Spleen (tissue), 13 donors: ENCODE measurements at places on chromosomes 2 and 18. TPM values are rescaled to one million over a fixed set of nuclear protein-coding genes. Genes with fewer than 3 reads are reported as not detected.

AGBL5 gene
- 8.0 TPM for polyA plus RNA-seq

SP140 gene
- 51.7 TPM for polyA plus RNA-seq

CHRND gene
- polyA plus RNA-seq: not detected

ANKRD23 gene
- polyA plus RNA-seq: 4.9 TPM

TUBA4B gene
- not detected for polyA plus RNA-seq

DNA sequence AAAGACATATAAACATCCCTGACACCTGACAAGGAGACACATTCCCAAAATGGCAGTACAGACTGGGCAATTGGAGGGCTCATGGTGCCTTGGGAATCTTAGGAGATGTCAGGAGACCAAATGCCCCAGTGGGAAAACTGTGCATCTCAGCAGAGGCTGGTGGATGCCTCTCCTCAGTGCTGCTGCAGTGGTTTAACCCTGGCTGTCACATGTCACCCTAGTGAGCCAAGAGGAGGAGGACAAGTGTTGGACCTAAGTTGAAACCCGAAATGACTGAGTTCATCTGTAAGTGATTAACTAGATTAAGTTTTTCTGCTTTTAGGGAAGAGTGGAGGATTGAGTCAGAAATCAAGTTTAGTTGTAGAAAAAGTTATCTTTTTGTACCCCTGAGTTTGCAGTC is 5.2 kb upstream of the NAGK start:
- peak; percentile 56 for DNase-seq

DNA sequence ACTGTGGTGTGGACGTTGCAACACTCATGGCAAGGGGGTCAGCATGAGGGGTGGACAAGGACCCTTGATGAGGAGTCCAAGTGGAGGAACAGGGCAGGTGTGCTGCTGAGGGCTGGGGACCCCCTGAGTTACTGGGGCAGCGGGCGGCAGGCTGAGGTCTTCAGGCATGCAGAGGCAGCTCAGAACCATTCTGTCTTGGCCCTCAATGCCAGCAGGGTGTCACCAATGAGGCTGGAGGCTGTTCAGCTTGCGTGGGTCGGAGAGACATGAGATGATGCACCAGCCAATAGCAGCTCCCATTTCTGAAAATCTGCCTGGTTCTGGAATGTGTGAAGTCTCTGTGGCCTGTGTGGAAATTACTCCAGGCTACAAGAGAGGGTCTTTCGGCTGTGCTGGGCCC is 105.4 kb downstream of the INHBB start:
- DNase-seq: peak; percentile 41

DNA sequence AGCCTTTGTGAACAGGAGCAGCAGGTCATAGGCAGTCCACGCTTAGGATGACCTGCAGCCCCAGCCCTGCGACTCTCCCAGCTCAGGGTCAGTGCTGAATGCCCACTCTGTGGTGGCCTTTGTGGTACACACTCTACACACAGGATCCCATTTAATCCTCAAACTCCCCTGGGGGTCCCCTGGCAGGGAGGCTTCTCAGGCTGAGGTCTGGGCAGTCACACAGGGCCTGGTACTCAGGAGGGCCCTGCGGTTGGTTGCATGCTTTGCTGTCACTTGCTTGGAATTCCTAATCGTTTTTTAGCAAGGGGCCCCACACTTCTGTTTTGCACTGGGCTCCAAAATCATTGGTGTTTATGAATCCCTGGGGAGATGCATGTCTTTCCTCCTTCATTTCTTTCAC is 113.0 kb downstream of the EML6 start:
- DNase-seq: no peak

- no peak for DNase-seq
These were observed 24.6 kb downstream of the SOWAHC start for GRCh38 chr2:109638795-109639194.

- DNase-seq: no peak
These were observed 11.5 kb upstream of the KYNU start for GRCh38 chr2:142865924-142866323.

GRCh38 chr2:200000444-200001163 is 45.2 kb downstream of the MAIP1 start:
- no peak for DNase-seq

DNA sequence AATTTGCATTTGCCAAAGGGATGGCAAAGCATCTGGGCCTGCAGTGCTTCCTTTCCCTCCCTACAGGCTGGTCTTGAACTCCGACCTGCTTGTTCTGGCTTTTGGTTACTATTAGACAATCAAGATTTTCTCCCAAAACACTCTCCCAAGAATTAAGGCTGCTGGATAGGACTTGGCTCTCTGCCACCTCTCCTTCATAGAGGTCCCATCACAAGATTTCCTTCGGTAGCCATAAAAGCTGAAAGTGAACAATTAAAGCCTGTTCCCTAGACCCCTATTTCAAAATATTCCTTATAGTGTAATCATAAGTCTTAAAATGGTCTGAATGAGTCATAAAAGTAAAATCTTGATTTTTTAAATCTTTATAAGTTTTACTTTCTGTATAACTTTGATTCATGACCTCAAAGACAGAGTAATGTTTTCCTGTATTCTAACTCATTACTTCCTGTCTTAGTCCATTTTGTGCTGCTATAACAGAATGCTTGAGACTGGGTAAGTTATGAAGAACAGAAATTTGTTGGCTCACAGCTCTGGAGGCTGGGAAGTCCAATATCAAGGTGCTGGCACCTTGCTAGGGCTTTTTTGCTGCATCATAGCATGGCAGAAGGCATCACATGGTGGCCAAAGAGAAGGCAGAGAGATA is 37.8 kb upstream of the TNP1 start:
- no peak for DNase-seq

DNA sequence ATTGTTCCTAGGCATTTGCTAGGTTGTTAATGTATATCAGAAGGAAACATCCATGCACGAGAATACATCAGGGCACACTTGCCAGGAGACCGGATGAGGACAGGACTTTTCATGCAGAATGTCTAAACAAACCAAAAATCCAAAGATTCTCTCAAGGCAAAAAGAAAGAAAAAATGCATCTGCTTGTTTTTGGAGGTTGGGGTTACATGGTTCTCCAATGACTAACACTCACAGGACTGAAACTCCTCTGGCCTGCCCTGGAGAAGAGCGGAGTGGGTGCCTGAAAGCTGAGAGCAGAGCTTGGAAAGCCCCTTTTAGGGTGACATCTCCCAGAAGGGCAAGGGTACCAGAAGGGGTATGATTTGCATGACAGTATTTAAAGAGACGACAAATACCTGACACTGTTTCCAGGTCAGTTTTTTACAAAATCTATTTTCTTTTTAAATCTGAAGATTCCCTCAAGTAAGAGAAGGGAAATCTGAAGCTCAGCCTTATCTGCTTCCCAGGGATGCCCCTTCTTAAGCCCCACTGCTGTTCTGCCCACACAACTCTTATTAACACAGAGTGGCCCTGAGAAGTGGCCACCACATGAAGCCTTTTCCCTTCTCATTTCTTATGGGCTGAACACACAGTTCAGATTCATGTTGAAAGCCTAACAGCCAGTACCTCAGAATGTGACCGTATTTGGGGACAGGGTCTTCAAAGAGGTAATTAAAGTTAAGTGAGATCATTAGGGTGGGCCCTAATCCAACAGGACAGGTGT is 216.4 kb downstream of the STK39 start:
- no peak for DNase-seq

GRCh38 chr2:12432985-12433625 is 283.6 kb upstream of the TRIB2 start:
- DNase-seq: no peak

DNA sequence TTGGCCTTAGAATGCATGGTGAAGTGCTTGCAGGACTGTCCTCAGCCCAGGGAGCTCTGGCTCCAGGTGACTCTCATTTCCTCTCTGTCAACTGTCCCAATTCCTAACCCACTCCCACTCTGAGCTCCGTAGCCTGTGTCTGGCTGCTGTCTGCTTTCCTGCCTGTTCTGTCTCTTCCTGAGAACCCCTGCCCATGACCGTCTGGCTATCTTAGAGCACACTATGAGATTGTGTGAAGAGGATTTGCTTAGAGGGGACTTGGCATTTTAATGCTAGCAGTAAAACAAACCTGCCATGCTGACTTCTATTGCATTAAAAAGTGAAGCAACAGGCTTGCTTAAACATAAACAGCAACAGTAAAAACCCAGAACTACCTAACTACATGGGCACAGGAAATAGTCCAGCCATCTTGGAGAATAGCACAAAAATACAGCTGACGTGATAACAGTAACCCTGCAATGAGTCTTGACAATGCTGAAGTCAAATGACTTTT is 234.7 kb downstream of the PRKCE start:
- DNase-seq: no peak

GRCh38 chr2:163210430-163210918 is 371.9 kb upstream of the KCNH7 start:
- no peak for DNase-seq

DNA sequence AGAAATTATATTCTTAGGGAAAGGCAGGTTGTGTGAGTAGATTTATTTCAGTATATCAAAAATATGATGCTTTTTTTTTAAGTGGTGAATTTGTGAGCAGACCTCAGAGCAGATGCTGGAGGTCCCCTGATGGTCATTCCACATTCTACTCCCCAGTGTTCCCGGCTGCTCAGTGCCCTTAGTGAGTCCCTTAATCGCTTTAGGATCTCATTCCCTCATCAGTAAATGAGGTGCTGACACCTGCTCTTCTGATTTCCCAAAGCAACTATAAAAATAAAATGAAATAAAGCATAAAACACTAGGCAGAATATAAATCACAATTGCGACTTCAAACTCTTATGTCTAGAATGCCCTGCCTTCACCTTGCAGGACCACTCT is 216.2 kb upstream of the TNP1 start:
- DNase-seq: no peak

DNA sequence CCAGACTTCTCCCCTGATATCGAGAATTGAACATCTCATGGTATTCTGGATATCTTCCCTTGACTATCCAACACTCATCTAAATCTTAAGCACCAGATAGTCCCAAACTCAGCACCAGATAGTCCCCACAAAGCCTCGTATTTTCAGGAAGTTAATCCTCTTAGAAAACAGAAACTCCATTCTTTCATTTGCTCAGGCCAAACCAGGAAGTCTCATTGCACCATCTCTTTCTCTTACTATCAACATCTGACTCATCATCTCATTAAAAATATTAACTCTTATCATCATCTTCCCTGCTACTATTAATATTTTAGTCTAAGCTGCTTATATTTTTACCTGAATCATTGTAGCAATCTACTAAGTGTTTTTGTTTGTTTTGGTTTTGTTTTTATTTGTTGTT is 286.4 kb downstream of the GALNT13 start:
- no peak for DNase-seq
